ENCODE measurements at places on chromosomes 3 and 15.

DNA sequence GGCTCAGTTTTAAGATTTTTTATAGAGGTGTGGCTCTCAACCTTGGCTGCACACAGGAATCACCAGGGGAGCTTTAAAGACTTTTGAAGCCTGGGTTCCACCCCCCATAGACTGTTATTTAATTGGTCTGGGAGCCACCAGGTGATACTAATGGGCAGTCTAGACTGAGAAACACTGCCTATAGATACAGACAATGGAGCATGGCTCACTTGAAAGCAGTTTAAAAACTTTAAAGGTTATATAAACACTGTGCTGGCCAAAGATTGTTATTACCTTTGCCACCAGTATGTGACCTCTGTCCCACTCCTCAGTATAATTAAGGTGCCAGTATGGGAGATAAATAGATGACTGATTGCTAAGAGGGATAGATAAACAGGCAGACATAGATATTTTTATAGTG, 3.8 kb downstream of the GOLIM4 start:
- DNase-seq, result no peak

DNA sequence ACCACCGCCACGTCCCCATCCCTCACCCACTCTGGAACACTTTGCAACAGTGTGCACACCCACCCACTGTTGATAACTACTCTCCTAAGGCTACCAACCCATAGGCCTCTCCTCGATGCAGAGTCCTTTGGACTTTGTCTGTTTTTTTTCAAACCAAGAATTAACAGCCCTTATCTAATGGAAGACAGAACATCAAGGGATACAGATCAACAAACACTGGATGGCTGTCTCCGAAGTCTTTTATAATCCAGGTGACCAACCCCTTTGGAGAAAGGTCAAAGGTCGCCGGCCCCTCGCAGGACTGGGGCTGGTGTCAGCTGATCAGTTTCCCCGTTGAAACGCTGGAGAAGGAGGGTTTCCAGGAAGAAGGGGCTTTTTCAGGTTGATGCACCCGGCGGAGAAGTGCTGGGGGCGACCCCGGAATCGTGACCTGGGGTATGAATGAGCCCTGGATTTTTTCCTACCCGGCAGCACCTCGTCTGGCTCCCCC, 532 bp downstream of the B4GALT4 start:
- DNase-seq, result no peak

DNA sequence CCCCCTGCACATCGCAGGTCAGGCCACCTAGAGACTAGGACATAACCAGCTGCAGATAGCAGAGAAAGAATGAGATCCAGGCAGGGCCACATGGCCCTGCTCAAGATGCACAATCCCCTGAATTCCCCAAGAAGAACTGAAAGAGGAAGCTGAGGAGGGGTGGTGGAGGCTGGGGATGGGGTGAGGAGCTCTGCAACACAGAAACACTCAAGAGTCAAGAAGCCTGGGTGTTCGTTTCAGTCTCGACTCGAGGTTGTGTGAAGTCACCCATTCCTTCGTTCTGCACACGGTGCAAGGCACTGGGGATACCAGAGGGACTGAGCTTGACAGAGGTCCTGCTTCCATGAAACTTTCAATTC, 62.0 kb downstream of the TLE3 start:
- no peak for DNase-seq

DNA sequence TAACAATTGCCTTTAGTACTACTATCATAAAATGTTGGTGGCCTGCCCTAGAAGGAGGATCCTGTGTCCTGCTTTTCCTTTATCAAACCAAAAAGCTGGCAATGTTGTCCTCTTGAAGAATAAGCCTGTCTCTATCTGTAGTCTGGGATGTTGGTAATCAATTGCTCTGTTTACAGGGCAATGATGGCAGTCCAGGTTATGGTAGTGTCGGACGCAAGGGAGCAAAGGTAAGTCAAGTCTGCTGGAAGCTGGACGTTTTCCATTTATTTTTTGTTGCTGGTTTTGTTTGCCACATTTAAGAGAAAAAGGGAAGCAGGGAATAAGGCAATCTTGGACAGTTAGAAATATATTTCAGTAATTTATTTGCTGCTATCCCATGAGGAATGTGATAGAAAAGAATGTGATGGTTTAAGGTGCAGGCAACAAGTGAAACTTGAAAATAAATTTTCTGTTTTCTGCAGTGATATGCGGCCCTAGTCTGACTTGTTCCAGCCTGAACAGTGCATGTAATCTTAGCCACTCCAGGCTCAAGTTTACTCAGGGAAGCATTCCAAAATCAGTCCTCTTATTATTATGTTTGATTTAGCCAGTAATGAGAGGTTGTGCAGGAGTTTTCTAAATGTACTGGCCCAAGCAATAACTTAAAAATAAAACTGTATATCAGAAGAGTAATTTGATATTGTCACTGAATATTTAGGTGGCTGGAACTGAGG, 110.3 kb downstream of the COL6A6 start:
- DNase-seq, result no peak

- no peak for DNase-seq
These were observed 15.7 kb downstream of the PRR23E start for GRCh38 chr3:127208483-127209100.

DNA sequence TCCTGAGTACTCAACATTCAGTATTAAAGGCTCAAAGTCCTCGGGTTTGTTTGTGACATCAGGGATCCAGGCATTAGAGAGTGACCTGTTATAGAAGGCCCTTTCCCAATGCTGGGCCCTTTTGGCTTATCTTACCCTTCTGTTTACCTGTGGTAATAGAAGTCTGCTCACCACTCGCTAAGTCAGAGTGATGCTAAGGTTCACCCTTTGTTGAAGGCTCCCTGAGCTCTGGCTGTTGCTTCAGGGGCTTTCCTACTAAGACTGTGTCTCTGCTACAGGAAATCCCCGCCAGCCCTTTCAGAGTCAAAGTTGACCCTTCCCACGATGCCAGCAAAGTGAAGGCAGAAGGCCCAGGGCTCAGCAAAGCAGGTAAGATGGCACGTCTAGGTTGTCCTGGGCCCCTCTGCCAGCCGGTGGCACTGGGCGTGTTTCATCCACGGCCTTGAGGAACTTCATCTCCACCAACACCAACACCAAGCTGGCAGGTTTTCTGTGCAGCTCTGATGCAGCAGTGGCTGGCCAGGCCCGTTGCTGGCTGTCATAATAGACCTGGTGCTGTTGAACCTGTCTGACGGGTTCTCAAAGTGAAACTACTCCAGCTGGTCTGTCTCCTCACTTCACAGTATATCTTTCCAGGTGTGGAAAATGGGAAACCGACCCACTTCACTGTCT, 99.1 kb downstream of the DNASE1L3 start:
- DNase-seq, result no peak

GRCh38 chr3:13723676-13724207, 156.1 kb downstream of the WNT7A start:
- DNase-seq, result no peak

- no peak for DNase-seq
These were observed 38.9 kb downstream of the TLE3 start for GRCh38 chr15:70058642-70059360.

DNA sequence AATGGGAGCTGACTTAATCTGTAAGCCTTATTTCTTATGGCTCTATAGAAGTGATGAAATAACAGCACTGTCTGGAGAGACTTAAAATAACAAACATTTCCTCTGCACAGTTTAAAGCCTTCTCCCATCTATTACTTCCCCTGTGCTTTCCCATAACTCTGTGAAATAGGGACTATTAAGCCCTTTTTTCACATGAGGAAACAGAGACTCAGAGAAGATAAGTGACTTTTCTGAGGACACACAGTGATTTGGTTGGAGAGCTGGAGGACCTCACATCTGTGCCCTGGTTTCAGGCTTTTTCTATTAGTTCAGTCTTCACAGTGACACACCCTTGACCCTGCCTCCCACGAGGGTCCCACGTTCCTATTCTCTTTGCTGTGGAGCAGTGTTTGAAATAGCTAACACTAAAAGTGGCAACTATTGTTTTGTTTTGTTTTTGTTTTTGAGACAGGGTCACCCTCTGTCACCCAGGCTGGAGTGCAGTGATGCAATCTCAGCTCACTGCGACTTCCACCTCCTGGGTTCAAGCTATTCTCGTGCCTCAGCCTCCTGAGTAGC, 82.9 kb downstream of the ST6GAL1 start:
- DNase-seq, result no peak

DNA sequence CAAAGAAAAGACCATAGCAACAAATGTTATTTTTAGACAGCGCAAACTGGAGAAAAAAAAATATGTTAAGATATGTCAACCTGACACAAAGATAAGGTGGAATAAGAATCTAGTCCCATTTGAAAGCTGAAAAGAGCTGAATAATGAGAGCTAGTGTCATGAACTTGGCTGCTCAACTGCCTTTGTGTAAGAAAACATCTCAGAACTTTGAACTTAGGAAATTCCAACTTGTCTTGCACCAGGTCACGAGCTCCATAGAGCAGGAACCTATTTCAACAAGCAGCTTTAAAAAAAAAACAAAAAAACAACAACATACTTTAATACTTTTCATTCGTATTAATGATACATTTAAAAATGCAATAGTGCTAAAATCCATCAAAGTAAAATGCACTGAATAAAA, 79.5 kb downstream of the ZNF280D start:
- no peak for DNase-seq

DNA sequence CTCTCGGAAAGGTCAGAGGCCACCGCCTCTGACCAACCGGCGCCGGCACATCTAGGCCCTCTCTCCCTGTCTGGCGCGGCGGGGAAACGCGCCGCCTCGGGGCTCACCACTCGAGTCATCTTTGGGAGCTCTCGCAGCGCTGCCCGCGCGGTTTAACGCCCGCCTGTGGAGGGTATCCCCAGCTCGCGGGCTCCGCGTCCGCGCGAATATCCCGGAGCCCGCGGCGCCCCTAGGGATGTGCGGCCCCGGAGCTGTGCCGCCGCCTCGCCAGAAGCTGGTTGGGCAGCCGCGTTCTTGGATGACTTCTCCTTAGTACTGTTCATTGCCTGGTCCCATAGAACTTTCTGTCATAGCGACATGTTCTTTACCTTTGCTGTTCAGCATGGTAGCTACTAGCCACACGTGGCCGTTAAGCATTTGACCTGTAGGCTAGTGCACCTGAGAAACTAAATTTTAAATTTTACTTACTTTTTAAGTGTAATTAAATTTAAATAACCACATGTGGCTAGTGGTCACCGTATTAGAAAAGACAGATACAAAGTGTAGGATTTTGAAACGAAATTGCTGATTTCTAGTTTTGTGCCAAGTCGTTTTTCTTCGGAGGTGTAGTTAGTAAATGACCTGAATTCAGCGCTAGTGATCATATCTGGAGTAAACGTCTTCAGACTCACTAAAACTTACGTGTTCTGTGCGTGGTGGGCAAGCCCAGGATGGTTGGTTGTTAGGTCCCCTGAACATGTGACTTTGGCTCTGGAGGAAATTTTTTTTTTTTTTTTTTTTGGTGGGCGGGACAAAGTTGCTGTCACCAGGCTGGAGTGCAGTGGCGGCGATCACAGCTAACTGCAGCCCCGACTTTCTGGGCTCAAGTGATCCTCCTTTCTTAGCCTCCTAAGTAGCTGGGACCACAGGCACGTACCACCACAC, 835 bp downstream of the ARIH2 start:
- DNase-seq, result no peak

DNA sequence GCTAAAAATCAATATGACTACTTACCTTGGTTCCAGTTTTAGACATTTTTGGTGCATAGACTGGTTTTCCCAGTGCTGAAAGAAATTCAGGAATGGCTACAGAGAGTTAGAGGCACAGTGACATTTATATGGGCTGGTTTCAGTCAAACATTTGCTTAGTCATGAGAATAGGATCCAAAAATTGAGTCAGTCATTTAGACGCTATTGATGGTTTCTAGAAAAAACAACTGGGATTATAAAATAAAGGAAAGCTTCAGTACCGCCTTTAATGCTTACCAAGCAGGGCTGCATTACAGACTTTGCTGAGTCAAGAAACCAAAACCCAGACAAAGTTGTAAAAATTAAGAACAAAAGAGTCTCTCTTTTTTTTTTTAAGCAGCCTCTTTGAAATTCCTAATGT, at the start of gene CRYGS:
TSS of gene CRYGS (minus strand) at position 100 of the 400 bp plus-strand sequence. CDS start at position 46, 54 bp downstream.
- DNase-seq, result no peak

DNA sequence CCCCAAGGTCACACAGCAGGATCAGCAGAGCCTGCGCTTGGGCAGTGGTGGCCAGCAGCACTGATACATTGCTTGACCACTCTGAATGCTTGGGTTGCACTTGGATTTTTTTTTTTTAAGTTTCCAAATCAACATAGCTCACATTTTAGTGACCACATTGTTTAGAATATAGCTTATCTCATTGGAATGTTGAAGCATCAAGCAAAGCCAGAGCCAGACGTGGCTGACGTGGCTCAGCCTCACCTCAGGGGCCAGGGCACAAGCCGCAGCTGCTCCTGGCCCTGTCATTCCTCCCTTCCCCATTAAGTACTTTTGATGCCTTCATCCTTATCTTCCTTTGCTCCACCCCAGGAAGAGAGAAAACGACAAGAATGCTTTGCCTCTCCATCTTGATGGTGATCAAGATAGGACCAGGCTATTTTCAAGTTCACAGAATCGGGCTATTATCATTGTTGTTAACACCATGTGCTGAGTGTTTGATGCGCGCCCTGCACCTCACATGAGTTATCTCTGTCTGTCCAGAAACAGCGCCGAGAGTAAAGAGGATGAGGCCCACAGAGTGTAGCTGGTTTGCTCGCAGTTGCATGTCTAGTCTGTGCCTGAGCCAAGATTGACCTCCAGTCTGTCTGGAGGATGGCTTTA, 75.8 kb downstream of the AAGAB start:
- DNase-seq, result peak; percentile 86

- DNase-seq, result no peak
These were observed 515.2 kb upstream of the CCDC54 start for GRCh38 chr3:106862067-106862466.

DNA sequence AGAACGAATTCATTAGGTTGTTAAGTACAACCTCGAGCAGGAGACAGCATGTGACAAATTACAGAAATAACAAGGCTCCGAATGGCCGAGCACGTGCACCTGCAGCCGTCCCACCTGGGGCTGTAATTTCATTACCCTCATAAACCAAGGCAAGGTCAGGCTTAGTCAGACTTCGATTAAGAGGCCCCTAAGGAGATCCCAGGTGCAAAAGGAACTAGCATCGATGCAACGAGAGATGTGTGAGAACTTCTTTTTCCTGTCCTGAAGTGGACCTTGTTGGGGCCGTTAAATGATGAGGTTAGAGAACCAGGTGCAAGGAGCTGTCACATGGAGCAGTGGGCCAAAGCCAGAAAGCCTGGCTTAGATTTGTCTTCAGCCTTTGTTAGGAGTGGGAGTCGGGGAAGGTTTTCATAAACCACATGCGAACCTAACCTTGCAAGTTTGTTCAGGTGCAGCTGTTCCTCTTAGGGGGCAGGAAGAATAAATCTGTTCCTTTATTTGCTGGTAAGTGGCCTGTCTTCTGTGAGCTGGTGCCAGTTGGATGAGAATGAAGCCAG, 559.9 kb upstream of the MCTP2 start:
- DNase-seq, result no peak

DNA sequence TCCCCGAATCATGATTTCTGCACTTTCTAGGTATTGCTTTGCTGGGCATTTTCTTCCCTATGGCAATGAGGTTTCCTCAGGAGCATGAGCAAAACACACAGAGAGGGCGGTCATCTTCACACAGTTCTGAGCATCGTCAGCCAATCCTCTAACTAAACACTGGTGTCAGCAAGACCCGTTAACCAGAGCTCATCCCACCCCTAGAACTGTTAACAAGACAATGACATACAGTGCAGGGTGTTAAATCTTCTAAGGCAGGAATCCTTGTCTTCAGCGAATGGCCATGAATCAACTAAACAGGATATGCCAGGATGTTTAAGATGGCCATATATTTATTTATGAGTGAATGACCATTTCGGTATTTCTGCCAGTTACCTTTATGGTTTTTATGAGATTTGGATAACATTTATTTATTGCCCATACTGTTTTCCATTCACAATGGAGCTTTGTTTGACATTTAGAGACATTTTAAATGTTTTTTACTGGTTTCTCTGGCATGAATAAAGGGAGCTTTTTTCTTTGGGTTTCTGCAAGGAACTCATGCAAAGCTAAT, 411.5 kb upstream of the PROK2 start:
- no peak for DNase-seq

GRCh38 chr15:87623832-87624231, 632.7 kb downstream of the NTRK3 start:
- no peak for DNase-seq

Data from HFF-Myc (cell line).